ENCODE measurements at places on chromosomes 7 and 10.

- DNase-seq = no peak
Observed at GRCh38 chr10:88195841-88196240, 332.4 kb downstream of the PTEN start.

GRCh38 chr10:3396116-3396515, 223.5 kb upstream of the PITRM1 start:
- no peak for DNase-seq

GRCh38 chr7:3459111-3459510, 158.1 kb downstream of the SDK1 start:
- DNase-seq = no peak

DNA sequence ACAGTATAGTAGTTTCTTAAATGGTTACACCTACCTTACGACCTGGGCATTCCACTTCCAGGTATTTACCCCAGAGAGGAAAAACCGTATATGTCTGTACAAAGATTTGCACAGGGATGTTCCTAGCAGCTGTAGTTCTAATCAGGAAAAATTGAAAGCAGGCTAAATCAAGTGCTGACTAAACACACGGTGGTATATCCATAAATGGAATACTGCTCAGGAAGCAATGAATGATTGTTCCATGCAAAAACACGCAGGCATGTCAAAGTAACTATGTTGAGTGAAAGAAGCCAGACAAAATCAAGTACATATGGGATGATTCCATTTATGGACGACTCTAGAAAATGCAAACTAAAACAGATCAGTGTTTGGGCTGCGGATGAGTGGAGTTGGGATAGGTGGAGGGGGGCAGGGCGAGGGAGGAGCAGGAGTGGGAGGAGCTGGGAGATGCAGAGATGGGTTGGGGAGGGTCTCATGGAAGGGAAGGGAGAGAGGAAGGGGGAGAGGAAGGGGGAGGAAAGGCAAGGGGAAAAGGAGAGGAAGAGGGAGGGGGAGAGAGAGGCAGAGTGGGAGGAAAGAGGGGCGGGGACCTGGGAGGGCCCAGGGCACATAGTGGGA, 484 bp upstream of the MSRB2 start:
- no peak for DNase-seq

- no peak for DNase-seq
Observed at GRCh38 chr7:128921866-128922440, 11.4 kb upstream of the KCP start.

DNA sequence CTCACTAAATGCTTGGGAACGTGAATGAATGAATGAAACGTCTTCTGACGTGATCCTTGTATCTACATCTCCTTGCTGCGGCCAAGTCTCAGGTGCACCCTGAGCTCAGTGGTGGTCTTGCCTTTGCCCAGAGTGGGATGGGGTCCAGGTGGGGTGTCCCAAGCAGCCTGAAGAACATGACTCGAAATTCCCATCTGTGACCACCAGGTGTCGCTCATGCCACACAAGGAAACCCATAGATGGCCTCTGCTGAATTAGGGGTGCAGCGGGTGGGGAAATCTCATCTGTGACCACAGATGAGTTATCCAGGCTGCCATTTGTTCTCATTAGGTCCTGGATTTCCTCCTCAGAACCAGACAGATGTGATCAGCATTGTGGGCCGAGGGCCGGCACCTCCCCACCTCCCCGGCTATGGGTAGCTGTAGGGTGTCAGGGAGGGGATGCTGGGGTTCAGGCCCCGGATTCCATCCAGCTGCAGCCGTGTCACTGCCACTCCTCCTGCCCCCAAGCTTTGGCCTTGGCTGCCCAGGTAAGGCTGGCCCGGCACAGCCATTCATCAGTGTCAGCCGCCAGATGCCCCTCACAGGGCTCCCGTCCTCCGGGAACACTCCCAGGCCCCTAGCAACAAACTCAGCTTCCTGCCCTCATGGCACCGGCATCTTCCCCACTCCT, 21.0 kb upstream of the GNA12 start:
- DNase-seq = peak; percentile 70

DNA sequence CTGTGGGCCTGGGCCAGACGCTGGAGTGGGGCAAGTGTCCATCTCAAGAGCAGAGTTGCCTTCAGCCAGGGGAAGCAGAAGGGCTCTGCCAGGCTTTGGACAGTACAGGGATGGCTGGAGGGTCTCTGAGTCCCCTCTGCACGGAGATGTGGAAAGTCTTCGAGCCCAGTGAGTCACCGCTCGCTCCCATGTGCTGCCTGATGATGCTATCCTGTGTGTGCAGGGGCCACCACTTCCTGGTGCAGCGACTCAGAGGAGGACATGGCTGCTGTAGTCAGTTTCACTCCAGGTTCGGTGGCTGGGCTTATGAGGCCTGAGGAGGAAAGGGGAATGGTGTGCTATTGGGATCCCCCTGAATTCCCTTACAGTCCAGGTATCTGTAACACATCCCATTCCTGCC, 6.0 kb downstream of the ADCYAP1R1 start:
- DNase-seq = no peak

- no peak for DNase-seq
Observed at GRCh38 chr7:157111311-157111710, 27.4 kb upstream of the UBE3C start.

DNA sequence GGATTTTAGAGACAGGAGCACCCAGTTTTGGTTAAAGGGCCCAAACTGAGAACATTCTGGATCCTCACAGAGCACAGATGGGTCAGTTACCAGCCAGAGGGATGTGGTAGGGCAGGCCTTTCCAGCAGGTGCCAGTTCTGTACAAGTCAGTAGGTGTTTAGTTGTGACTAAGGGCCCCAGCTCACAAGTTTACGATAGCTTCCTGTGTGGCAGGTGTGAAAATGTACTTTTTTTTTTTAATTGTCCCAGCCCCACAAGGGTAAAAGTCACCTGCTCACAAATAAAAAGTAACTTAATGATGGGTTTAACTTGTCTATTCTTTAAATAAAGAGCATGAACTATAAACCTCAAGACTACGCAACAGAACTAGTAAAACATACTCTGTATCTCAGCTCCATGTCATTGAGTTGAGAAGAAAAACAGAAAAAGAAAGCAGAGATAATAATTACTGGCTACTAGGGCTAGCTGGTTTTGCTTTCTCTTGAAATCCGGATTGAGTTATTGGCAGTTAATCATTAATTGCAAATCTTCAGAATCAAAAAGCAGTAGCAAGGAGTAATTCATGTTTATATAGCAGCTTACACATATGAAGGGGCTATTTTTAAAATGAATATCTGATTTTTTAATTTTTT, 15.4 kb downstream of the NFE2L3 start:
- no peak for DNase-seq
